IPS DF 6.9 (cell line): ENCODE measurements at places on chromosomes 11 and 22.

DNA sequence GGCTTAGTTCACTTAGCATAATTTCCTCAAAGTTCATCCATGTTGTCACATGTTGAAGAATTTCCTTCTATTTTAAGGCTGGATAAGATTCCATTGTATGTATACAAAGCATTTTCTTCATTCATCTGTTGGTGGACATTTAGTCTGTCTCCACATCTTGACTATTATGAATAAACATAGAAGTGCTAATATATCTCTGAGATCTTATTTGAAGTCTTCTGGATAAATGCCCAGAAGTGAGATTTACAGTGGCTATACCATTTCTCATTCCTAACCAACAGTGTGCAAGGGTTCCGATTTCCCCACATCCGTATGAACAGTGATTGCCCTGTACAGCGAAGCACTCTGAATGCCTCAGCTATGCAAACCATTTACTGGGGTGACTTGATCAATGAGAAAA, 6.6 kb upstream of the ZFTA start:
- no peak for DNase-seq

DNA sequence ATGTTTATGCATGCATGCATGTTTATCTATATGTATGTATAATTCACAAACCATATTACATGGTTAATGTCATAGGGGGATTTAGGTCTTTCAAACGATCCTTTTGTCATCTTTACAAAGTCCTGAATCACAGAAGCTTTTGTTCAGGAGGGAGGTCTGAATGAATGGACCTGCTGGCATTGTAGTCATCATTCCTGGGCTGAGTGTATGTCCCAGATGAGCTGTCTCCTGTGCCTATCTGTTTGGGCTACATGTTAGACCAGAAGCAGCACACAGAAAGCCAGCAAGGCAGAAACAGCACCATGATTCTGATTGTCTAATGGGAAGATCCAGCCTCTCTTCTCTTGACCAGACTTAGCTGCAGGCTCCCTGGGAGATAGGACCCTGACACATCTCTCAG, 69.5 kb downstream of the ADM start:
- DNase-seq, result no peak

GRCh38 chr11:29251738-29252137, 765.1 kb downstream of the KCNA4 start:
- no peak for DNase-seq

DNA sequence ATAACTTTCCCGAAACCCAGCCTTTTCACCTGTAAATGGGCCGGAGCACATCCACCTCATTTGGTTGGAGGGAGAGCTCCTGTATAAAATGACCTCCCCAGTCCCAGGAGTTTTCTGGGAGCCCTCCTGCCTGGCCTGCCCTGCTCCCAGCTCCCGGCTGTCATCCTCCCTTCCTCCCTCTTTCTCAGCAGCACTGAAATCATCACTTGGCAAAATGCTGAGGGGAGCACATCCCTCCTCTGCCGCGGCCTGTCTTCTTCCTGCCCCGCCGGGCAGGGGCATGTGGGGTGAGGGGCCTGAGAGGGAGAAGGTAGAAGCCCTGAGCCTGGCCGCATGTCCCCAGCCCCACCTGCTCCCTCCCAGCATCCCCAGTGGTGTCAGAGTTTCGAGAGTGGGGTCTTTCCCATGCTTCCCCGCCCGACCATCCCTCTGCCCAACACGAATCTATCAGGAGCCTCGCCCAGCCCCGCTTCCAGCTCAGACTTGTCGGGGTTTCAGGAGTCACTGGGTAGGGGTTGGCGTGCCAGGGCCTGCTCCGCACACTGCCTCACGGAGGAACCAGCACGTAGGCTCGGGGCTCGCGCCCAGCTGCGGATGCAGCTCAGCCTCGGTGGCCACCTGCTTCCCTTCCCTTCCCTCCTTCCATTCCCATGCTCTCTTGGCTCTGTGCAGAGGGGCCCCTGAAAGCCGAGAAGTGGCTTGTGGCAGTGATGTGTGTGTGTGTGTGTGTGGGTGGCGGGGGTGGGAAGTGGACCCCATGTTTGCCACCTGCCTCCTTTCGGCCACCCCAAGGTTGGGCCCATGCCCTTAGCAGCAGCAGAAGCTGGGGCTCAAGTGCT, 37.1 kb downstream of the NECTIN1 start:
- no peak for DNase-seq

DNA sequence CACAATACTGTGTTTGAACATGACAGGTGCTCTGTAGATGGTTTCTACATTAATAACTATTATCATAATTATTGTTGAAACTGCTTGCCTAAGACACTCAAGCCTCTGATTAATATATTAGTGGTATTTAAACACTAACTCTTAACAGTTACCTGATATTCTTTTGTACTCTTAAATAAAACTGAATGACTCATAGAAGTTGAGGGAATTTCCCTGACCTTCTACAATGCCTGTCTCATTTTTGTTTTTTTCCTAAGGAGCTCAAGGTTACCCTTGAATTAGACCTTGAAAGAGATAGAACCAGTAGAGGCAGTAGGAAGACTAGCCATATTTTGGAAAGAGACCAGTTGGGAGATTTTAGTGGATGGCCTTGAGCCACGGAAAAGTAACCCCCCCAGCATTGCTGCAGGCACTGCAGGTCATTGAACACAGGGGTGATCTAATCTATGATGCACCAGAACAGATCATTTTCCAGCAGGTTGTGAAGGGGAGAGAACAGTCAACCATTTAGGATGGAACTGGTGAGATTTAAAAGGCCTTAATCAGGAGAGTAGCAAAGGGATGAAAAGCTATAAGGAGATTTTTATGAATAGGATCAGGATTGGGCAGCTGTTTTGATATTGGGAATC, 148.3 kb downstream of the PGR start:
- DNase-seq, result no peak

GRCh38 chr11:115980337-115981103, 476.3 kb upstream of the CADM1 start:
- DNase-seq, result no peak

DNA sequence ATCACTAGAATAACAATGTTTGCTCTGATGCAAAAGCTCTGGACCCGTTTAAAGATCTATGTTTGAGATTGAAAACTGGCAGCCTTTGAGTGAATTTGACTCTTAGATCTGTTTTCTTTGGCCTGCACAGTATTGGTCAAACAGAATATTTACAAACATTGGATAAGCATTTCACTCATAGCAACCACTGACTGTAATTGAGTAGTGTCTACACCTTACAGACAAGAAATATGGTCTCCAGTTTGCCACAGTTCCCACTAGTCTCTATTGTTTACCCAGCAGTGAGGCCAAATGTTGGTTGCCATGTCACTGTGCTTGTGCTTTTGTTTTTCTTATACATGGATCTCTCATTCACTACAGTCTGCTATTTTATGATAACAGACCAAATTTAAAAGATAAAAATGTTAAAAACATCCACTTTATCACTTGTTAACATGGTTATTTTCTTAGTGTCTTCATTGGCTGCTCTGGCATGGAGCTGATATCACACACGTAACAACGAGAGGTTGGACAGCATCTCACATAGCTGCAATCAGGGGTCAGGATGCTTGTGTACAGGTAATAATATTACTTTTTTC, 12.2 kb downstream of the ANKRD42 start:
- DNase-seq, result no peak
